ENCODE measurements at places on chromosomes 4 and X. TPM values are rescaled to one million over a fixed set of nuclear protein-coding genes. Genes with fewer than 3 reads are reported as not detected.

DNA sequence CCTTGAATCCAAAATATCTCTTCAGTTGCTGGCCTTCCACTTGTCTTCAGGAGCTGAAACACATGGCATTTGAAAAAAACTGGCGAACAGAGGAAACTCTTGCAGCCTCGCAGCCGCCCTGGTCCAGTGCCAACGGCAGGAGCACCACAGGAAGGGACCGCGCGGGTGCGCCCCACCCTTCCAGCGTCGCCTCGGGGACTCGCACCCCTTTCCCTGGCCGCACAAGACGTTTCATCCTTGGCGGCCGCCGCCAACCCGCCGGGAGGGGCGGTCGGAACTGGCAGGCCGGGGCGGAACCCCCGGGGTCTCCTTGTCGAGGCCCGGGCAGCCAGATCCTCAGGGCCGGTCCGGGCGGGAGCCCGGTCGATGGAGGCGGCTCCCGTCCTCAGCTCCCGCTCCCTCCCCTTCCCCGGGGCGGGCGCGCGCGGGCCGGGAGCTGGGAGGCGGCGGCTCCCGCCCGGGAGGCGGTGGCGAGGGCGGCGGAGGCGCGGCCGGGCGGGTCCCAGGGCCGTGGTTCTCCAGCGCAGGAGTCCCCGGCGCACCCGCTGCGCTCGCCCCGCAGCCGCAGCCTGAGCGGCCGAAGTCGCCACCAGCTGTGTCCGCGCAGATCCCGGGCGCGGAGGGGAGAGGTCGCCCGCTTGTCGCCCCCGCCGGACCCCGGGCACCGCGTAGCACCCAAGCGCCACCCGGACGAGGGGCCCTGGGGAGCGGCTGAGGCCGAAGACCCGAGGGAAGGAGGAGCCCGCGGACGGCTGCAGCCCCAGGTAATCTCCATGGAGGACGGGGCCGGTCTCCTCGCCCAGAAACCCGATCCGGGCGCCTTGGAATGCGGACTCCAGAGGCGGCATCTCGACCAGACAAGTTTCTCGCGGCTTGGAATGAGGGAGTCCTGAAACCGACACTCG lies 886 bp upstream of the NDST3 start:
- DNase-seq, result no peak

The GC gene
- total RNA-seq, result not detected

The GLRA3 gene
- not detected for total RNA-seq

DNA sequence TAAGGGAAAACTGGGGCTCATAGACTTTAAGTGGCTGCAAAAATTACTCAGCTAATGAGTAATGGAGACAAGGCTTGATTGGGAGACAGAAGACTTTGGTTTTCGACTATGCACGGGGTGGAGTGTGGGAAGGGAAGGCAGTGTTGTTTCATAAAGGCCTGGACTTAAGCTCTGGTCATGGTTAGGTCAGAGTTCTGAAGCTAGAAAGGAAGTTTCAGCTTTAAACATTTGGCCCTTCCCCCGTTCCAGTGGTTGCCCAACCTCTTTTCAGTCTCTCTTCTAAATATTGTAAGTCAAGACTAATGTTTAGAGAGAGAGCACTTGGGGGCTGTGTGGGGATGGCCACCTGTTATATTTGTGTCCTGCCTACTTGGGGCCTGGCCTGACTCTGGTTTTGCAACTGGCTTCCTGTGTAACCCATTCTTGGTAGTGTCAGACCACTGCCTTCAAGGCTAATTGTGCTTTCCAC lies 21.0 kb downstream of the MSN start:
- DNase-seq, result no peak
